ENCODE measurements at places on chromosomes 6 and 20.
A peak's percentile ranks its signal among the peaks of the same experiment; 100 is the strongest.

- no peak for DNase-seq
These were observed 173.2 kb downstream of the CDH26 start for GRCh38 chr20:60131375-60131774.

GRCh38 chr20:63006540-63007359 lies at the start of gene BHLHE23:
Gene BHLHE23 (minus strand): TSS chr20:63006964. CDS start chr20:63006774, 190 bp downstream.
- DNase-seq = peak; percentile 69

GRCh38 chr6:21582651-21583050 lies 10.9 kb upstream of the SOX4 start:
- no peak for DNase-seq

DNA sequence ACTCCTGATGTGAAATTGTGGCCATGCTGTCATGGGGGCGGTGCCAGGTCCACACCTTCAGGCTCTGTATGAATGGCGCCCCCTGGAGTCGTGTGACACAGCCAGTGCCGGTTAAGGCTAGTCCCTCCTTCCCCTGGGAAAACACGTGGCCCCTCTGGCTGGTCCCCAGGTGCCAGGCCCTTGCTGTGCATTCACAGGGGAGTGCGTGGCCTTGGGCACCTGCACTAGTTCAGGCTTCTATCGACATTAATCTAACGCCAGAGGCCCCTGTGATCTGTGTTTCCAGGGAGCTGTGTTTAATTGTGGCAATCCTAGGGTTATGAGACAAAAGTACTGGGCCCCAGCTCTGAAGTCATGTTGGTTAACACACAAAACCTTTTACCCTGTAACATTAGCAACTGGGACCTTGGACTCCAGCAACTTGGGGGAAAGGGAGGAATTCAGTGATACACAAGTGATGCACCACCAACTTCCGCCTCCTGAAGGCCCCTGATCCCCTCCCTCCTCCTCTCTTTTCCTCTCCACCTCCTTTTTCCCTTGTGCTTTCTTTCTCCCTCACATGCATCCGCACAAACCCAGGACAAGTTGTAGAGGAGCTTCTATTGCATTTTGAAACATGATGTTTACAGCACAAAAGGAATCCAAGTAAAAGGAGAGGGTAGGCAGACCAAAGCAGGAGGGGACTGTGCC lies 74.0 kb downstream of the SSR1 start:
- peak; percentile 92 for DNase-seq

DNA sequence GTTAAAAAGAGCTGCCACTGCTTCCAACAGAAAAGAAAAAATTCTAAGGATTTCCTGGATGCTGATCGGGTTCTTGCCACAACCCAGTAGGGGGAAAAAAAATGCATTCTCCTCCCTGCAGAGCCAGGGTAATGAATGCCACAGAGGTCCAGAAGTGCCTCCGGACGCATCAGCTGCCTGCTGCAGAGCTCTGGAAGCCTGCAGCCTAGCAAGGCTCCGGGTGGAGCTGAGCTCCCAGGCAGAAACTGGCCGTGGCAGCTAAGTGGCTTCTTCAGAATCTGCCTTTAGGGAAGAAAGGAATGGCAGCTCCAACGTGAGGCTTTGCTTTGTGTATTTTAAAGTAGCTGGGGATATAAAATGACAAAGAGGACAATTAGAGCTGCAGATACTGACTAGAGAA lies 155.0 kb downstream of the CFAP61 start:
- DNase-seq = no peak

DNA sequence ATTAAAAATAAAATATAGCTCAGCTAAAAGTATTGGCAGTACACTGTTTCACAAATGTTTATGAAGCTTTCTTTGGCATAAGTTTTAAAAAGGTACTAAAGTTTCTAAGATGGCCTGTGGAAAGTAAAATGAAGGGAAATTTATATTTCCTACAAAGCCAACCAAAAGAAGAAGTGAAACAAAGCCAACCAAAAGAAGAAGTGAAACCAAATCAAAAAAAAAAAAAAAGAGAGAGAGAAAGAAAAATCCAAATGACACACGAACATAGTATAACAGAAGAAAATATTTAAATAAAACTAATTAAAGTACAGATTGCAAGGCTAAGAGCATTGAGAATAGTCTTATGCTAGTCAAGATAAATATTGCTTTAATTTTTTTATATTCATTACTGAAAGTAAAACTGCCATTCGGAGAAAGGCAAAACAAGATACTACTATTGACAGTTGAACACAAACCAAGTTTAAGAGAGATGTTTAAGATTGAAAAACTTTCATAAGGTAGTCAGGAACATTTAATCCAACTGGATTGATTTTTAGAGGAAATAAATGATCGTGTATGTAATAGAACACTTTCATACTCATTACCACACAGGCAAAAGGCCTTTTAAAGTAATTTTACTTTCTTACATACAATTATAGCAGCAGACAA lies 12.8 kb upstream of the KHDRBS2 start:
- no peak for DNase-seq

DNA sequence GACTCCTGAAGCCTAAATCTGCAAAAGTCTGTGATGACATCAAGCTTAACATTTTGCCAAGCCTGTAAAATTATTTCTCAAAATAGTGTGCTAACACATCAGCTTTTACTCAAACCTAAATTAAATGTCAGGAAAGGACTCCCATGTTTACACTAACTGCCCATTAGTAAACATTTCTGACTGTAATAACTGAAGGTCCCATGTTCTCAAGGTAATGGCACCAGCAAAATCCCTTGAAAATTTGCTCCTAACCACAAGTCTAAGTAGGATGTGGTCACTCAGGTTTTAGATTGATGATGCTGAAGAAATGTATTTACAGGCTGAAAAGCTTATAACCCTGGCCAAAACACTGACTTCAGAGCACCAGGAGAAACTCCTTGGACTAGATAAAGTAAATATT lies 33.0 kb downstream of the BACH2 start:
- no peak for DNase-seq

- no peak for DNase-seq
These were observed 4.9 kb upstream of the RNF182 start for GRCh38 chr6:13919861-13920260.

DNA sequence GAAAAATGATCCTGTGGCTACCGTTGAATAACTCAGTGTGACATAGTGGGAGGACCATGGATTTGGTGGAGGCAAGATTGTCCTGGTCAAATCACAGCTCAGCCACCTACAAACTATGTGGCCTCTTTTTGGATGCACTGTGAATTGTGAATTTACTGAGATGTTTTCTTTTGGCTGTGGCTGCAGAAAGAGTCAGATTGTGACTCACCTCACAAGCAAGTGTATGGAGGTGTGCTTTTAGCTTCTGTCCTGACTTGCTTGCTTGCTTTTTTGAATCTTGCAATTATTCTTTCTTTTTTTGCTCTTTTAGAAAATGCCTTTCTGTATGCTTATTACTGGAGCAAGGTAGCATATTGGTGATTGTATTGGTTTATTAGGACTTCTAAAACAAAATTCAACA lies 122.9 kb upstream of the FOXO3 start:
- no peak for DNase-seq

DNA sequence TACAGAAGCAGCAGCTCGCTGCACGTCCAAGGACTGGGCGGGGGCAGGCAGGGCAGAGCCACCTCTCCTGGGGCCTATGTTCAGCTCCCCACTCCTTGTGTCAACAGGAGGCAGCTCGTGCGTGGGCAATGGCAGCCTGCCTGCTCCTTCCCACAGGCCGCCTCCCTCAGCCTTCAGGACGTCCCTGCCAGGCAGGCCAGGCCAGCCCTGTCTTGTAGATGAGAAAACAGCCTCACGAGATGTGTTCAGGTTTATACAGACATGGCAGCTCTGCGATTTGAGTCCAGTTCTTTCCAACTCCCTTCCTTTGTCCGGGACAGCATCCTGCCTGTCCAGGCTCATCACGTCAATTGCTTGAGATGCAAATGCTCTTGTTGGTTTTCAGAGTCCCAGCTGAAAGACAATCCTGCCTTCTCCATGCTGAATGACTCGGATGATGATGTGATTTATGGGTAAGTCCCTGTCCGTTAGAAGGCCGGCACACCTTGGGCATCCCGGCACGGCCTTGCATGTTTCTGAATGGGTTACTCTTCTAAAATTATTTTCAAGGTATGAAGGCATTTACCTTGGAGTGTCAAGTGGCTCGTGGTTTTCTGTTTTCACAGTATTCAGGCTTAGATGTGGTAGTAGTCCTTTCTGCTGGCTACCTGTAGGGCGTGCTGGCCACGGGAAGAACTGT lies 13.5 kb downstream of the DYNLT1 start:
- no peak for DNase-seq

DNA sequence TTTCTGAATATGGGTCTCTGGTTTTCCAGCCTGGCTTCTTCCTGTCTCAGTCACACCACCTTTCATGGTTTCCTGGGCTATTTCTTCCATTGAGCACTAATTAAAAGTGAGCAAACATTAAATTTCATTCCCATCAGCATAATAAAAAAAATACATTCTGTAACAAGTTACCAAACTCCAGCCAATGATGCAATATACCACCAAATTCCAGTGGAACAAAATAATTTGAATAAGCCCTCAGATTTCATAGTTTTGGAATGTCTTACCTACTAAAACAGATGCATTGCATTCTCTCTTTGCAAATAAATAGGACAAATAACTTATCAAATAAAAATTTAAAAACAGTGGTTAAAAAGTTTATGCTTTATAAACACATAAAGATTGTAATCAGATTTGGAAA lies 97.8 kb upstream of the PRDM1 start:
- no peak for DNase-seq

DNA sequence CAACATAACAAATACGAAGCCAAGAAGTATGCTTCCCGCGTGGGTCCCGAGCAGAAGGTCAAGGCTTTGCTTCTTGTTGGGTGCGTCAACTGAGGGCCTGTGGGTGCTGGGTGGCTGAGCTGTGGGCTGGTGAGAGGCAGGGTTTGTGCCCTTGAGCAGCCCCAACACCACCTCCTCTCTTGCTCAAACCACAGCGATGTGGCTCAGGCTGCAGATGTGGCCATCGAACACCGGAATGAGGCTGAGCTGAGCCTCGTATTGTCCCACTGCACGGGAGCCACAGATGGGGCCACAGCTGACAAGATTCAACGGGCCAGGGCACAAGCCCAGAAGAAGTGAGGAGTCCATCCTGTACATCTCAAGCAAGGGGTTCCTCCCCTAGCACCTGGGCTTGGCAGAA lies 7.0 kb upstream of the PTPRA start:
- DNase-seq = no peak

GRCh38 chr6:50120300-50120699 lies 70.6 kb upstream of the DEFB112 start:
- no peak for DNase-seq
